Activated CD4-positive, alpha-beta T cell treated with anti-CD3 and anti-CD28 coated beads, Interleukin-2, amount 10 ng/mL, durations not matched to agents 24 days and 14 days (primary cell): ENCODE measurements at places on chromosomes 1 and 21. TPM values are rescaled to one million over a fixed set of nuclear protein-coding genes. Genes with fewer than 3 reads are reported as not detected.

SPATA1 gene
- 0.69 and 0.98 TPM in 2 replicates for total RNA-seq

TMEM82 gene
- total RNA-seq: not detected in 2 replicates

LCE3D gene
- not detected in 2 replicates for total RNA-seq

TNFRSF14 gene
- total RNA-seq: 207 and 209 TPM in 2 replicates

OR4F29 gene
- not detected in 2 replicates for total RNA-seq

FCRL4 gene
- not detected in 2 replicates for total RNA-seq

RNASEL gene
- total RNA-seq: 3.4 and 4.8 TPM in 2 replicates

ETS2 gene
- 28.6 and 30.4 TPM in 2 replicates for total RNA-seq

SERPINC1 gene
- total RNA-seq: not detected in 2 replicates

CCDC17 gene
- 1.6 and 2.8 TPM in 2 replicates for total RNA-seq

GRCh38 chr1:205065666-205066065, 18.6 kb downstream of the TMEM81 start:
- no peak for DNase-seq

DNA sequence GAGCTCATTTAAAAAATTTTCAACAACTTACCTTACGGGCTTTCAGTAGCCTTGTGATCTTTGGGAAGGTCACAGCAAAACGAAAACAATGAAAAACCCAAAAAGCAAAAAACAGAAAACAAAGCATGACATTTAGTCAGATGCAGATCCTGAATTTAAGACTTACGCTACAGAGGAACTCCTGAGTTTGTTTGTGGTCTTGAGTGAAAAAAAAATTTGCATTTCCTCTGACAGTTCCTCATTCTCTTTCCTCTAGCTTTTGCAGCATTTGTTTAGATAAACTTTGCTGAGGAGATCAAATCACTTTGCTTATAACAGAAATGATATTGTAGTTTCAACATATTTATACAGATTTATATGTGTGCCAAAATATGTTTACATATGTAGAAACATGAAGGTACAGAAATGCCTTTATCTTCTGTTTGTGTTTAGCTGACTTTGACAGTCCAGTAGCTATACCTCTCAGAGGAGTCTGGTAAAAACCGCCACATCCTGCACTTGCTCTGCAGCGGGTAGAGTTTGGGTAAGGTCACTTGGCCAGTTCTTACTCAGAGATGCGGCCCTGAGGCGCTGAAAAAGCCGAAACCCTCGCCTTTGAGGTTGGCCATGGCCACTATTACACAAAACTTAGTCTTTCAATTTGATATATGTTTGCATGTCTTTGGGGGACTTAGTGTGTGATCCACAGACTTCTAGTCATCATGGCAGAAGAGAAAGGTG, 142.5 kb downstream of the TNR start:
- peak; percentile 76 for DNase-seq

GRCh38 chr1:115237507-115237906, 100.5 kb downstream of the NGF start:
- no peak for DNase-seq

GRCh38 chr1:212752252-212752933, 39.2 kb downstream of the NSL1 start:
- no peak for DNase-seq

GRCh38 chr1:113905435-113905861, 322 bp downstream of the DCLRE1B start:
- no peak for DNase-seq

DNA sequence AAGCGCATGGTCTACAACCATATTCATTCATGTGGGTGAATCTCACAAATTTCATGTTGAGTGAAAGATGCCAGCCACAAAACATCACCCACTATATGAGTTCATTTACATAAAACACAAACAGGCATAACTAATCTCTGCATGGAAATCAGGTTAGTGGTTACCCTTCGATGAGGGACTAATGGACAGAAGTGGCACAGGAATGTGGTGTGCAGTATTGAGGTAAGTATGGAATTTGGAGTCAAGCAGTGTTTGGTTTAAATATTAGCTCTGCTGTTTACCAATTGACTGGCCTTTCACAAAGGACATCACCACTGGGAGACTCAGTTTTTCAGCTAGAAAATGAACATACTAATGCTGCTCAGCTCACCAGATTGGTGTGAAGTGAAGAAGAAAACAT, 24.2 kb downstream of the CCDC185 start:
- no peak for DNase-seq

- no peak for DNase-seq
Measured at GRCh38 chr1:33294071-33295010, 26.6 kb downstream of the A3GALT2 start.

DNA sequence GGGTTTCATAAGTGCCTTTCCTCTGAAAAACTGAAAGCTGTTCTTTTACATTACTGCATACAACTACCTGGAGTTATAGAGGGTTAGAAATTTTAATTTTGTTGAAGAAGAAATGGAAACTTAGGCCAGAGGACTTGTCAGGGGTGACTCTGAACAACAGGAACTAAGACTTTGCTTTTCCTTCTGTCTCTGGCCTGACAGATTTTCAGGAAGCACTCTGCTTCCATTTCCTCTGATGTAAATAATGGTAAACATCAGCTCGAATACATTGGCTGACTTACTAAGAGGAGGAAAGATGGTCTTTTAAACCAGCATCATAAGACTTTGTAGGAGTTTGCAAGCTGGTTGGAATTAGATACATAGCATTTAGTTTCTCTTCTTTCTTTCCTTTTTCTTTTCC, 27.1 kb upstream of the PLEKHM2 start:
- DNase-seq: no peak

GRCh38 chr1:54355931-54356679, 50.1 kb downstream of the SSBP3 start:
- peak; percentile 70 for DNase-seq

- no peak for DNase-seq
Measured at GRCh38 chr1:157595356-157595755, 2.5 kb downstream of the FCRL4 start.

DNA sequence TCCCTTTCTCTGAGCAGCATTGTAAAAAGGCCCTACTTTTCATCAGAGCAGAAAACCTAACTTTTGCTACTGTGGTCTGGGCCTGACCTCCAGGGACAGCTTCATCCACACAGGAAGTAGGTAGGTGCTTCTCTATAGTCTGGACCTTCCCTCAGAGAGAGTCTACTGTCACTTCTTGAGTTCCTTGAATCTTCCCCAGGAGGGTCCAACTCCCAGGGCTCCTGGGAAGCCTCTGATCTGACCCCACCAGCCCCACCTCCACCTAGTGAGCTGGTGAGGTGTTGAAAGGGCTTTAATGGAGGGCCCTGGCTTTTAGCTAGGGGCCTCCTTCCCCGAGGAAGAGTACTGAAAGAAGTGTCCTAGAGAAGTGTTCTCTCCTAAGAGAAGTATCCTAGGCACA, 2.7 kb upstream of the VANGL2 start:
- DNase-seq: no peak

DNA sequence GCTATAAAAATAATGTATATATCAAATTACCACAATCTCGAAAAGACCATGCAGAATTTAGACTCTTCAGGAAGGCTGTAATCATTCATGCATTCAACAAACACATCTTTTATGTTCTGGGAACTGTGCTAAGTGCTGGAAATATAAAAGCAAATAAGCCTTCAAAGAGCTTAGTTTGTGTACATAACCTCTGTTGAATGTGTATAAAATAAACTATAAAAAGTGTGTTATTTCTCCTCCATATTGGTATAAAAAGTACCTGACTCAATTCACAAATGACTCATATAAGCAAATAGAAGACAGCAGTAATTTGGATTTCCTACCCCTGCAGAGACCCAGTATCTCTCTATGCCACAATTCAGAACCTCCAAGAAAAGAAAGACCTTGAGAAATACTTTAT, 36.8 kb downstream of the RAB3GAP2 start:
- DNase-seq: no peak

DNA sequence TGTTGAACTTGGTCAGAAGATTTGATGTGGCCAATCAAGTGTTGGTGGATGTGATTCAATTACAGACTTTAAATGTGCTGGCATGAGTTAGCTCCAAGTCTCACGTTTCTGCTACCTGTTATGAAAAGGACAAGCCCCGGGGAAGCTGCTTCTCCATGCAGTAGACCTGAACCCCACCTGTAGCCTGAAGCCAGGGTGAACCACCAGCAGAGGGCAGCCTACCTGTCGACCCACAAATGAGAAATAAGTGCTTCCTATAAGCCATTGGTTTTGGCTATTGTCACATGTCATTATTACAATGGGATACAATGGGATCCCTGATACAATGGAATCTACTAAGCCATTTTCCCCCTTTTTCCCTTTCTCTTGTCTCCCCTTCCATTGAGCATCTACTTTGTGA, 230.2 kb downstream of the PRDM2 start:
- DNase-seq: peak; percentile 67

DNA sequence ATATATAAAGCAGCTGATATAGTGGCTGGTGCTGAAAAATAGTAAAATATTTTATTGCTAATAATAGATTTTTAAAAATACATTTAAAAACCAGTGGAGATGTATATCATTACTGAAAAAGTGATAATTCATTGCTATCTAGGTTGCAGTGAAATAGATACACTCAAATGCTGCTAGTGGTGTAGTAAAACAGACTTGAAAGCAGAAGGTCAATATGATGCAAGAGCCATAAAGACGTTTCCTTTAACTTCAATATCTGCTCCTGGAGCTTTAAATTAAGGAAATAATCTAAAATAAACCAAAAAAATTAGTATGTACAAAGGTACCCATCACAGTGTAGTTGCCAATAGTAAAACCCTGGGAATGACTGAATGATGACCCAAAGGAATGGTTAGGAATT, 26.2 kb downstream of the RHEX start:
- DNase-seq: no peak

- DNase-seq: no peak
Measured at GRCh38 chr1:74652711-74653139, 20.9 kb downstream of the ERICH3 start.
